LHCN-M2 (cell line): ENCODE measurements at places on chromosomes 12 and 14. TPM values are rescaled to one million over a fixed set of nuclear protein-coding genes. Genes with fewer than 3 reads are reported as not detected.

DNA sequence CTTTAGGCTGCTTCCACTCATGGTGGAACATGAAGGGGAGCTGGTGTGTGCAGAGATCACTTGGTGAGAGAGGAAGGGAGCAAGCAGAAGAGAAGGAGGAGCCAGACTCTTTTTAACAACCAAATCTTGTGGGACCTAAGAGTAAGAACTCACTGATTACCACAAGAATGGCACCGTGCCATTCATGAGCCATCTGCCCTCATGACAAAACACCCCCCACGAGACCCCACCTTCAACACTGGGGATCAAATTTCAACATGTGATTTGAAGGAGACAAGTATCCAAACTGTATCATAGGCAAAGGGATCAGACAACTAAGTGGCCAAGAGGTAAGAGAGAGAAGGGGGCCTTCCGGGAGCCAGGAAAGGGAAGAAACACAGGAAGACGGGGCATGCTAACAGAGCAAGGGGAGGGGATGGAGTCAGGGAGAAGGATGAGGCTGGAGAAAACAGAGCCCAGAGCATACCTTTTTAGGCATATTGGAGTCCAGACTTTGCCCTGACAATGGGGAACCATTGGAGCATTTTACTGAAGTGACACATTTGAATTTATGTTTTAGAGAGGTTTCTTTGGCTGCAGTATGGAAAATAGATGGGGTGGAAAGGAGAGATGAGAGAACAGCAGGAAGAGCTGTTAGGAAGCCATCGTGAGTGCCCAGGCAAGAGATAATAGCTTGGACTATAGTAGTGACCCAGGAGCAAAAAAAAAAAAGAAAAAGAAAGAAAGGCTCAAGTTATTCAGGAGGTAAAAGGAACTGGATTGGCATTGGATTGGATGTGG, 204.4 kb upstream of the NUDT4 start:
- peak; percentile 71 for DNase-seq

CMA1 gene
- not detected in 2 replicates for total RNA-seq

DNA sequence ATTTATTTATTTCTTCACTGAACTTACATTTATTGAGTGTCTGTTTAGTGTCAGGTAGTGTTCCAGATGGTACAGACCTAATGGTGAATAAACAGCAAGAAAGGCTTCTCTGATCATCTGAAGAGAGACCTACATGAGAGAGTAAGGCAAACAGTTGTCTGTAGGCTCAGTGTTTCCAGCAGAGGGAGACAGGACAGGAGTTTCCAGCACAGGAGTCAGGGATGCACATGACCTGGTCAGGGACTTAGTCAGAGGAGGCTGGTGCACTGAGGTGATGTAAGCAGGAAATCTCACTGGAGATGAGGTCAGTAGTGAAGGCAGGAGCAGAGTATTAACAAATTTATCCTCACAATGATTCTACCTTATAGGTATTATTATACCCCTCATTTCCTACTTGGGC, 233.2 kb downstream of the MDGA2 start:
- DNase-seq, result no peak

DNA sequence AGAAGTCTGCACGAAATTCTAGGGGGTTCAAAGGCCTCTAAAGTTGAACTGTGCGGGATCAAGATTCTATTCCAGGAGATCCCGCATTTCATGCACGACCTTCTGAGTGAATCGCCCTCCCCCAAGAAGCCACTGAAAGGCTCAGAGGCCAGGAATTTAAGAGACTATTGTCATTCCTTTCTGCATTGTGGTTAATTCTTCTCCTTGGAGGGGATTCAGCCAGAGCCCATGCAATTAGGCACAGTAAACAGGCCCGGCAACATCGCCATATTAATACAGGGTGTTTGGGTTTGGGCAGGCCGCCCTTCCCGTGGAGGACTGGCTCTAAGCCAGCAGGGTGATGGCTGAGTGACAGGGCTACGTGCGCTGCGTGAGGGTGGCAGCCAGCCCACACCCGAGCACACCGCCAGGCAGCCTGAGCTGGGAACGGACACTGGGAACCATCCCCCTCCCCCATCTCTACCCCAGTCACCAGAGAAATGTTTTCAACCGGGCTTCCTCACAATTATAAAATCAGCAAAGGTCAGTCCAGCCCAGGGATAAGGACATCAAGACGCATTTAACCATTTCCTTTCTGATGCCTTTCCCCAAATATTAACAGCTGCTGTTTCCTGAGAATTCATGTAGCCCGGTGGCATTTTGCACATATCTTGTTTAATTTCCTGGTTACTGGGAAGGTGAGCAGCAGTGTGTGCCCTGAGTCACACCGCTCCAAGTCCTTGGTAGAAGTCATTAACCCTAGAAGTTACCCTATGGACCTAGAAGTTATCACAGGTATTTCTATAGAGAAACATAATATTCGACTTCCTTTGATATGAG, 12.5 kb downstream of the EGLN3 start:
- peak; percentile 41 for DNase-seq

RASSF8 gene
- total RNA-seq, result 24.1 and 26.6 TPM in 2 replicates

DNA sequence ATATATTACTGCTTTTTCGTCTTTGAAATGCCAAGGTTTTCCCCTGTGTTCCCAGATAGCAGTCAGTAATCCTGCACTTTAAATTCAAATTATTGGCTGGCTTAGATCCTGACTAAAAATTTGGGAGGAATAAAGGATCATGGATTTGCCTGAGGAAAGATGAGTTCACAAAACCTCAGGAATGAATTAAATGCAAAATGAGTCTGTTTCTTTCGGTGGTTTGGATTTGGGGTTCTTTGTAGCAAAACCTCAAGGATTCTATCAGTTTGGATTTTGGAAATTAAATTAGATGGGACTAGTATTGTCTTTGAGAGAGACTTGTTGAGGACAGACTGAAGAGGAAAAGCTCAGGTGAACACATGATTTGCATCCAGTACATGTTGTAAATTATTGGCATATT, 36.1 kb downstream of the PPFIBP1 start:
- no peak for DNase-seq

GRCh38 chr12:13173012-13173932, 23.3 kb upstream of the EMP1 start:
- peak; percentile 97 for DNase-seq

SDR9C7 gene
- not detected in 2 replicates for total RNA-seq

COL2A1 gene
- not detected in 2 replicates for total RNA-seq

GRCh38 chr12:120847814-120848213, 56.3 kb downstream of the SPPL3 start:
- no peak for DNase-seq

GEMIN2 gene
- 26.6 and 33.6 TPM in 2 replicates for total RNA-seq

DNA sequence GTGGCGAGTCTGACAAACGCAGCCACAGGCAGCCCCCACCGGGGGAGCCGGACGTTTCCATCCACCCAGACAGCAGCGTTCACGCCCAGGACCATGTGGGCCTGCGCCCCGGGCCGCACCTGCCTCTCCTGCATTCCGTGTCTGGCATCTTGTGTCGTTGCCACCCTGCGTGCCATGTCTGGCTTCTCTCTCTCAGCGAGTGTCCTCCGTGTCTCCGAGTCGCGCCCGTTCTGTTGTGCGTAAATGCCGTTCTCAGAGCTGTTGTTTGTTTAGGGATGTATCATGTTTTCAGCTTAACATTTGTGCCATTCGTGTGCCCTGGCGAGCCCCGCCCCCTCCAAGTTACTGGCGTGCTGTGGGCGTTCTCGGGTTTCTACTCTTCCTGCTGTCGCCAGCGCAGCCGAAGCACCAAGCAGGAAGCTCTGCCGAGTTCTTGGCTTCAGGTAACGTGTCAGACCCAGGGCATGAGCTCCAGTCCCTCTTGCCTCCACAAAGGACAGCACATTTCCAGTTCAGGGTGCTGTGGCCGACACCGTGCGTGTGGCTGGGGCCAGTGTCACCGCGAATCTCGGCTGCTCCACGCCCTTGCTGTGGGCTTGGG, 34.6 kb downstream of the NOC4L start:
- DNase-seq, result no peak

BEGAIN gene
- not detected in 2 replicates for total RNA-seq

DNA sequence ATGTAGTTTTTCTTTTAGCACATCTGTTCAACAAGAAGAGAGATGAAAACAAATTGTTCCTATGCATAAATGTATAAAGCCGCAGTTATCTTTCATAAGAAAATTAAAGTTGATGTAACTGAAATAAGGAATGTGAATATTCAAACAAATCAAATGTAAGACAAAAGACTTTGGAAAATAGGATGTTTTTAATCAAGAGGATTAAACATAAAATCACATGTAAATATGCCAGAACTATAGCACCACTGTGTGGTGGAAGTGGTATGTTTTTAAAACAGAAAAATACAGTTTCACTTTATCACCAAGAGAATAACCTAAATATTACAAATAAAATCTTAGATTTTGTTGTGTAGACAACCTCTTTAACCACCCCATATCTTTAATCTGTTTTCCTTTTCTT, 40.4 kb downstream of the CAPS2 start:
- DNase-seq, result peak; percentile 26

LMO3 gene
- total RNA-seq, result 179 and 238 TPM in 2 replicates

- DNase-seq, result peak; percentile 45
These were observed 34.0 kb downstream of the FIGNL2 start for GRCh38 chr12:51814311-51815088.

TAS2R14 gene
- total RNA-seq, result 1.7 and 1.8 TPM in 2 replicates

DNA sequence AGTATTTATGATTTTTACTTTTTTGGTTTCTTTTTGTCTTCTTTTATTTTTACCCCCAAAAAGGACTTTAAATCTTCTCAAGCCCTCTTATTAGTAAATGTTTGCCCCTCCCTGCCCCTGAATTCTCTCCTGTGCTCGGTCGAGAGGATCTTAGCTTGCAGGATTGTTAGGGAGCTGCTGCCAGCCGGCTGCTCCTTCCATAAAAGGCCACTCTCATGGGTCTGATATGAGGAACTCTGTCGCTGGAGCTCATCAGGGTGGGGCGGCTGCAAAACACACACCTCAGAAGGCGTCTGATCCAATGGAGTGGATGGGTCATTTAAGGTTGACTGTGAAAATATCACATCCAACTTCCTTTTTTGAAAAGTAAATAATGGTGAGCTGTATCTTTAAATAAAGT, 8.5 kb downstream of the LTBR start:
- DNase-seq, result no peak

PPP2R5E gene
- total RNA-seq, result 15.4 and 19.7 TPM in 2 replicates

GRCh38 chr14:98185036-98185435, 1087.0 kb downstream of the BCL11B start:
- no peak for DNase-seq

DNA sequence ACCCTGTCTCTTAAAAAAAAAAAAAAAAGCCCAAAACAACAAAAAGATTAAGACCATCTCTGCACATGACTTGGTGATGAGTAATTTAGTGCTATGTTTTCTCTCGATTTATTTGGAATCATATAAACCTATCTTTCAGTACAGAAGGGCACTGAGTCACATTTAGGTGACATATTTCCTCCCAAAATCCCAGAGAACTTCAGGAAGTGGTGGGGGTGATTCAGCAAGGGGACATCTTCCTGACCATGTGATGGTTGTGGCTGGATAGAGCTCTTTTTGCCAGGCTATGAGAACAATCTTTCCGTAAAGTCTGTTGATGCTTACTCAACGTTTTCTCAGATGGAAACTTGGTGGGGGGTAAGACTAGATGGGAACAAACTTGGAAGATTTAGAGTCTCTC, 50.0 kb downstream of the PPFIBP1 start:
- DNase-seq, result peak; percentile 99

DNA sequence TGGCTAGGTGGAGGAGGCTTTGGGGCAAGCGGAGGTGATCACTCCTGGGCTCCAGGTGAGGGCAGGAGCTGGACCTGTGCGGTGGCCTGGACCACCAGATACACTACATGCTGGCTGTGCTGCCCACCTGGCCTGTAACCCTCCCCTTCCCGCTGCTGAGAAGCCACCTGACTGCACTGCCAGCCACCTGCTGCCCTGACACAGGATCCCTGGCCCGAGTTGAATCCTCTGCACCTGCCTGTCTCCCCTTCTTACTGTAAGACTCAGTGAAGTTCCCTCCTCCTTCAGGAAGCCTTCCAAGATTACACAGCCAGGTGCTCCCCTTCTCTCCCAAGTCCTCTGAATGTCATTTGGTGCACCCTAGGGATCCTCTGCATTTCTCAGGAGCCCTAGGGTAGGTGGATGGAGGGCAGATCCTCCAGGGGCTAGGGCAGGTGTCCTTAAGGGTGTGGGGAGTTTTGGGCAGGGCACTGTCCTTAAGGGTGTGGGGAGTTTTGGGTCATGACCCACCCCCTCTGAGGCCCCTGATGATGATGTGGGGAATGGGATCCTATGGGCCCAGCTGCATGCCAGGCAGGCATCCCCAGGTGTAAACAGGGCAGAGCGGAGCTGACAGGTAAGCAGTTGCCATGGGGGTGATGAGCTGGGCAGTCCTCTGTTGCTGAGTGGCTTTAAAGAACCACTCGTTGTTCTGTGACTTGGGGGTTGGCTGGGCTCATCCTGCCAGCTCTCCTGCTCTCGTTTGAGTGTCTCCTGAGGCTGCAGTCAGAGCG, 6.7 kb upstream of the MTA1 start:
- no peak for DNase-seq

DNA sequence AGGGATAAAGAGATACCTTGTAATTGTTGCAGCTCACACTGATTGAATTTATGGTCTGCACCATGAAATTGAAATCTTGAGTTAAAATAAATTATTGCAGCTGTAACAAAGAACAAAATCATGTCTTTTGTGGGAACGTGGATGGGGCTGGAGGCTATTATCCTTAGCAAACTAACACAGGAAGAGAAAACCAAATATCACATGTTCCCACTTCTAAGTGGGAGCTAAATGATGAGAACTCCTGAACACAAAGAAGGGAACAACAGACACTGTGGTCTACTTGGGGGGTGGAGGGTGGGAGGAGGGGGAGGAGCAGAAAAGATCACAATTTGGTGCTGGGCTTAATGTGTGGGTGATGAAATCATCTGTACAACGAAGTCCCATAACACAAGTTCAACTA, 22.6 kb downstream of the ERP27 start:
- no peak for DNase-seq

GRCh38 chr14:104817930-104818713, 17.2 kb downstream of the ZBTB42 start:
- DNase-seq, result no peak

- DNase-seq, result no peak
These were observed 384.0 kb downstream of the TMEM121 start for GRCh38 chr14:105910426-105910825.

DNA sequence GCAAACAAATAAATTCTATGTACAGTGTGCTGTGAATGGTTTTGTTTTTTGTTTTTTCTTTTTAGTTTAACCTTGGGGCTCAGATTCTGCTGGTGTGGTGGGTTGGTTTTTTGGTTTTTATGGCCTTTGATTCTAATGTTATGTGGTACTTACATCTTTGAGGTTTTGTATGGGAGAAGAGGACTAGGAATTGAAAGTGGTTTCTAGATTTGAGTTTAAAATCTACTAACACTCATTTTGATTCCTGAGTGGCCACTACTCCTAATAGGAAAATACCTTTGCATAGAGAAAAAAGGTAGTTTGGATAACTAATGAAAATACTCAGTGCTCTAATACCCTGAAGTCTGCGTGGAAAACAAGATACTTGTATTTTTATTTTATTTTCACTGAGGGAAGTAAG, 137.7 kb downstream of the MON2 start:
- DNase-seq, result no peak

PTPRR gene
- total RNA-seq, result 0.19 and 1.4 TPM in 2 replicates

- DNase-seq, result no peak
These were observed 12.1 kb downstream of the C14orf93 start for GRCh38 chr14:22997676-22998323.
